ENCODE measurements at places on chromosomes 12 and 14. TPM values are rescaled to one million over a fixed set of nuclear protein-coding genes. Genes with fewer than 3 reads are reported as not detected.
A peak's percentile ranks its signal among the peaks of the same experiment; 100 is the strongest.

GRCh38 chr12:42792265-42792664, 202.7 kb upstream of the PRICKLE1 start:
- DNase-seq: no peak

DNA sequence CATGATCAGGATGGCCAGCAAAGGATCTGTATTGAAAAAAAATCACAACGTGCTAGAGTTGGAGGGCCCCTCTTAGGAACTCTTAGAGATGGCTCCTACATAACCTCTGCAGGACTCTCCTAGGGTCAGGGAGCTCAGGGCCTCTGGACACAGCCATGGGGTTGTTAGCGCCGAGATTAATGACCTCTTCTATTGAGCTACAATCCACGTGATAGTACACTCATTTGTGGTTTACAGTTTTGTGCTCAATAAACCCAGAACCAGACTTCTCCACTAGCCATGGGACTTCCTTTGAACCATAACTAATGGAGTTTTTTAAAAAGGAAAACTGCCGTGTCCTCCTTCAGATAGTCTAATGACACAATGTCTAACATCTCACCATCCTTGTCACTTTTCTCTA, 29.6 kb upstream of the HDAC7 start:
- no peak for DNase-seq

- DNase-seq: no peak
Observed at GRCh38 chr12:124321556-124322270, 26.8 kb downstream of the RFLNA start.

The TSPAN19 gene
- not detected for total RNA-seq

The RDH5 gene
- total RNA-seq: 19.2 TPM

- no peak for DNase-seq
Observed at GRCh38 chr14:24659916-24660570, 26.1 kb upstream of the GZMB start.

DNA sequence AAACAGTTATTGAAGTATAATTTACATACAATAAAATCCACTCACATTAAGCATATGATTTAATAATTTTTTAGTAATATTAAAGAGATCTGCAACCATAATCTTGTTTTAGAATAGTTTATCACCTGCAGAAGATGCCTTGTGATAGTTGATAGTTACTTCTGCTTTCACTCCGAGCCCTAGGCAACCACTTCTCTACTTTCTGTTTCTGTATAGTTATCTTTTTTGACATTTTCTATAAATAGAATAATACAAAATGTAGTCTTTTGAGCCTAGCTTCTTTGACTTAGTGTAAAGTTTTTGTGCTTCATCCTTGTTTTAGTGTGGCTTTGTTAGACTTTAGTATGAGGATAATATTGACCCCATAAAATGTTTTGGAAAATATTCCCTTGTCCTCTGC, 111.0 kb downstream of the MNAT1 start:
- no peak for DNase-seq

The TMED8 gene
- 13.3 TPM for total RNA-seq

The CCDC91 gene
- total RNA-seq: 40.7 TPM

GRCh38 chr14:97446087-97446486, 648.9 kb downstream of the VRK1 start:
- no peak for DNase-seq

The HSPB8 gene
- 181 TPM for total RNA-seq

GRCh38 chr12:54708826-54709225, 60.7 kb upstream of the DCD start:
- no peak for DNase-seq

The BEST3 gene
- not detected for total RNA-seq

GRCh38 chr12:110743571-110744093, 941 bp upstream of the PPP1CC start:
- DNase-seq: no peak

DNA sequence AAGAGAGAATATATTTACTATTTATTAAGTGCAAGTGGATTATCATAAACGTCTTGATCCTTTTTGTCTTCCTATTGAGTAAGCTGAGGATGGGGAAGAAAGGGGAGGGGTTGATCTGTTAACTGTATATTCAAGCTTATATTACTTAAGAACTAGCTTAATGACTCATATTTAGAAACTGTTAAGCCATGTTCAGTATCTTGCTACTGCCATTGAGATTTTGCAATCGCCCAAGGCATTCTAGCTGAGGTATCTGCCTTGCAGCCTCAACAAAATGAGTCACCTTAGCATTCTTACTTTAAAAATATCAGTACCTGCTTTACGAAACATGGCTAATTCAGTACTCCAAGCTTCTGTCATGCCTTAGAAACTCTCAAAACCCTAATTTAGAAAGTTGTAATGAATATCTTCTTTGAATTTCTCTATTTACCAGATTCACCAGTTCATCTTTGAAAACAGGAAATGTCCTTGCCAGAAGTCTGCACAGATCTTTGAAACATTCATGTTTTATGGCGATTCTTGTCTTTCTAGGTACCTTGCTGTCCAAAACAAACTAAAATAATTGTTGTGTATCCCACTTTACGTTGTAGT, 76.1 kb downstream of the ALG10B start:
- DNase-seq: no peak

DNA sequence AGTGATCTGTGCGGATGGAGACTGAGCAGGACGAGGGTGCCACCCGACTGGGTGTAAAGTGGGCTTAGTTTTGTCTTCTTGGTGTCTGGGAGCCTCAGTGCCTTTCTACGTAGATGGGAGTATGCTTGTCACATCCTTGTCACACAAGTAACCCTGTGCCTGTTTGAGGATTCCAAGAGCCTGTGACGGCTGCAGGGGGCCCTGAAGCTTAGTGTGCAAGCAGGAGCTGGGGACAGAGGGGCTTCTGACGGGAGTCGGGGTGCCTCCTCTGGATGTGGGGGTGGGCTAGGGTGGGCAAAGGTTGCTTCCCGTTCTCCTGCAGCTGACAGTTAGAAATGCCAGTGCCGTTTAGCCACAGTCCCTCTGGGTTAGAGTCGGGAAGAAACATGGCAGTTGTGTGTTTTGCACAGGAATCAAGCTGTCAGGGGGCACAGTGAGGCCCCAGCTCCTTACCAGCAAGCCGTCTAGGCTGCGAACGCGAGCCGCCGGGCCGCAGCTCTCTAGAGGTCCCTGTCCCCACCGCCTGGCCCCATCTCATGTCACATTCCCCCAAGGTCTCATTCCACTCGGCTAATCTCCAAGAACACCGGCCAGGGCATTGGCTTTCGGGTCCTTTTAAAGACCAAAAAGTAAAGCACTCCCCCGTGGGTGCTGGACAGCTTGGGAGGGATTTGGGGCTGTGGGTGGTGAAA, 7.0 kb downstream of the RTL1 start:
- peak; percentile 72 for DNase-seq

DNA sequence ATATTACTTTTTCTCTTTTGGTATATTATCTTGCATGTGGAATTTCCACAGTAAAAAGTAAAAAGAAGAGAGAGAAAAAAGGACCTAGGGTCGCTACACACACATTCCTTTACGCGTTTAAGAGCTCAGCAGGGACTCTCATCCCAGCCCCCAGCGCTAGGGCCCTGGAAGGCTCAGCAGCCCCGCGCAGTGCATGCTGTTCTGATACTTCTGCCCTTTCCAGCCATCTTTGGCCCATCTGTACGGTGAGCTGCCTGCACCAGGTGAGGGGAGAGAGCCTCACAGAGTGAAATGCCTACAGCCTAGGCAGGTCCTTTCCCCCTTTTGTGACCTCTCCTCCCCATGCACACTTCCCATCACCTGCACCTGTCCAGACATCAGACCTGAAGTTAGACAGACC, 1.6 kb upstream of the LTBR start:
- DNase-seq: no peak

- DNase-seq: no peak
Observed at GRCh38 chr14:36784541-36784940, 122.9 kb downstream of the PAX9 start.

DNA sequence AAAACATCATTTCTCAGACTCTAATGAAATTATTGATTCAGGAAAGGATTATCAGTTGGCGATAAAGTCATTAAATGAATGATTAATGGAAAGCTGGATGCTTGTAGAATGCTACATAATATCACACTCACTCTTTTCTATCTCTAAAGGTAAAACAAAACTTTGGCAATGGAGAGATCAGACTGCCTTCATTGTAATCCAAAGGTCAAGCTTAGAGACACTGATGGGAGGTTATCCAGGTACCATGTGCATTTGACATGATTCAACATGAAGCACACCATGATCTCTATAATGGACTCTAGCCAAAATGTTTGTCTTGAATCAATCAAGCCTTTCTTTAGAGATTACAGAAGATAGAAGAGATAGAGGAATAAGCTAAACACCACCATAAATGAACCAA, 110.1 kb upstream of the USP44 start:
- DNase-seq: no peak

GRCh38 chr12:2739832-2740641, 54.7 kb upstream of the FKBP4 start:
- no peak for DNase-seq

The GRIP1 gene
- total RNA-seq: 12.5 TPM

DNA sequence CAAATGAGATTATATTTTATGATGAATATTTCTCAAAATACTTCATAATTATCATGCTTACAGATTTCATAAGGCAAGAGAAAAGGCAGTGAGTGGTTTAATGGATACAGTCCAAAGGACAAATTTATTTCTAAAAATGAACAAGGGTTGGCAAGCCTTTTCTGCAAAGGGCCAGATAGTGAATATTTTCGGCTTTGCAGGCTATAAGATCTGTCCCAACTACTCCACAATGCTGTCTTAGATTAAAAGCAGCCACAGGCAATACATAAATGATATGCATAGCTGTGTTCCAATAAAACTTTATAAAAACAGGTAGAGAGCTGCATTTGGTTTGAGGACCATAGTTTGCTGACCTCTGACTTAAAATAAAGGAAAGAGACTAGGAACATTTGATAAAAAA, 42.9 kb upstream of the STK38L start:
- DNase-seq: no peak

- DNase-seq: no peak
Observed at GRCh38 chr12:111249018-111249370, 119.9 kb downstream of the PHETA1 start.

The C12orf56 gene
- total RNA-seq: not detected

GRCh38 chr12:108477055-108477880, 37.8 kb upstream of the FICD start:
- DNase-seq: no peak

The LPAR5 gene
- 2.3 TPM for total RNA-seq

The MEG3 gene
- 99.4 TPM for total RNA-seq

DNA sequence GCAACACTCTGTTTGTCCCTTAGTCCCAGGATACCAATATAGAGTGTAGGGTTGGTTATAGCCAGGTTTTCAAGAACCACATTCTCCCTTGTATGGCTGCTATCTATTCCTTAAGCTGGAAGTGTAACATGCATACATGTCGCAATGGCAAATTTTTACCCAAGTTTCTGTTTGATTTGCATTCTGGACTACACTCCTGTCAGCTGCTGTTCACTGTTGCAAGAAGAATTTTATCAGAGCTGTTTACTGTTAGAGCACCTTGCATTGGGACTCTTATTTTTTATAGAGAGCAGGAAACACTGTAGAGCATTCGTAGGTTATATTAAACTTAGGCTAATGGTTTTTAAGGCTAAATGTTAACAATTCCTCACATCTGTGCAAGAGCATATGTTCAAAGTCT, 376.0 kb upstream of the LRFN5 start:
- DNase-seq: no peak

GRCh38 chr12:4448943-4449850, 3.6 kb upstream of the FGF6 start:
- no peak for DNase-seq

DNA sequence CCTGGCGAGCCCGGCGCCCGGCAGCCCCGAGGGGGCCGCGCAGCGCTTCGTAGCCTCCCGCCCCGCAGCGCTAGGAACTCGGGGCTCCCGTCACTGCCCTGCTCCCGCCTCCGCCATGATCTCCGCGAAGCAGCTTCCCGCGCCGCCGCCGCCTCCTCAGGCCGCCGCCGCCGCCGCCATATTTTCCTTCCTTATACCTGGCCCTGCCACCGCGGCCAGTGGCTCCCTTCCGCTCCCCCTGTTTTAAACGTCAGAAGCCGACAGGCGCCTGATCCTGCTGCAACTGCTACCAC, 286 bp downstream of the PPP4R3A start:
- DNase-seq: no peak

The RNF34 gene
- total RNA-seq: 27.3 TPM

GRCh38 chr12:42705863-42706262, 116.3 kb upstream of the PRICKLE1 start:
- DNase-seq: peak; percentile 86

DNA sequence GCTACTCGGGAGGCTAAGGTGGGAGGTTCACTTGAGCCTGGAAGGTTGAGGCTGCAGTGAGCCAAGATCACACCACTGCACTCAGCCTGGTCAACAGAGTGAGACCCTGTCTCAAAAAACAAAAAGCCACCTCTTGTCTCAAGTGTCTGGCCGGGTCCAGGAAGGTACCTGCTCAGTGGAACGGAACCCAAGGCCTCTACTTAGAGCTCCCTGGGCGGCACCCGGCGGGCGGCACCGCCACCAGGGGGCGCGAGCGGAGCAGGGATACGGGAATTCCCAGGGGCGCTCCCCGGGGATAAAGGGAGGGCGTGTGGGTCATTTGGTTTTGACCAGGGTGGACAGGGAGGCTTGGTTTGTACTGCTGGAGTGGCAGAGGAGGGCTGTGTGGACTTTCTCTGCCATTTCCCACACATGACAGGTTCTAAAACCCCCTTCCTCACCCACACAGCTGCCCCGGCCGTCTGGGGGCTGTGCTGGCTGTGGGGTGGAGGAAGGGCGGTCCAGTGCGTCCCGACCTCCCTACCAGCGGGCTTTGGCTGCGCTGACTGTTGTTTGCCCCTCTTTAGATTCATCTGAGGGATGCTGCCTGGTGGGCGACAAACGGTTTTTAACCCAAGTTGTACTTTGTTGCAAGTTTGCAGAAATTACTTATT, 91.4 kb downstream of the SETD3 start:
- DNase-seq: no peak

DNA sequence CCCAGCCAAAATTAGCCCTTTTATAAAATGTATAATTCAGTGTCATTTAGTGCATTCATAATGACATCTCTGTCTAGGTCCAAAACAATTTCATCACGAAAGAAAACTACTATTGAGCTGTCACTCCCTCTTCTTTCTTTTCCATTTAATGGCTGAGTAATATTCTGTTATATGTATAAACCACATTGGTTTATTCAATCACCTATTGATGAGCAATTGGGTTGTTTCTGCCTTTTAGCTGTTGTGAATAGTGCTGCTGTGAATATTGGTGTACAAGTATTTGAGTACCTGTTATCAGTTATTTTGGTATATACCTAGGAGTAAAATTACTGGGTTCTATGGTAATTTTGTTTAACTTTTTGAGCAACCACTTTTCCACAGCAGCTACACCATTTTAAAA, 7.2 kb downstream of the DNM1L start:
- DNase-seq: no peak

- DNase-seq: no peak
Observed at GRCh38 chr14:75835156-75835725, 146.6 kb downstream of the TGFB3 start.

The PHETA1 gene
- 10.2 TPM for total RNA-seq

The BHLHE41 gene
- total RNA-seq: 15.9 TPM

The CLEC7A gene
- 19.4 TPM for total RNA-seq

Measured in posterior vena cava (tissue), 2 donors.